CD4-positive, alpha-beta T cell treated with Interleukin-2 at 100 ng/mL for 4 hours (primary cell): ENCODE measurements at places on chromosomes 1 and 21.

- DNase-seq = no peak
Measured at GRCh38 chr1:228392111-228392936, 14.3 kb downstream of the TRIM11 start.

DNA sequence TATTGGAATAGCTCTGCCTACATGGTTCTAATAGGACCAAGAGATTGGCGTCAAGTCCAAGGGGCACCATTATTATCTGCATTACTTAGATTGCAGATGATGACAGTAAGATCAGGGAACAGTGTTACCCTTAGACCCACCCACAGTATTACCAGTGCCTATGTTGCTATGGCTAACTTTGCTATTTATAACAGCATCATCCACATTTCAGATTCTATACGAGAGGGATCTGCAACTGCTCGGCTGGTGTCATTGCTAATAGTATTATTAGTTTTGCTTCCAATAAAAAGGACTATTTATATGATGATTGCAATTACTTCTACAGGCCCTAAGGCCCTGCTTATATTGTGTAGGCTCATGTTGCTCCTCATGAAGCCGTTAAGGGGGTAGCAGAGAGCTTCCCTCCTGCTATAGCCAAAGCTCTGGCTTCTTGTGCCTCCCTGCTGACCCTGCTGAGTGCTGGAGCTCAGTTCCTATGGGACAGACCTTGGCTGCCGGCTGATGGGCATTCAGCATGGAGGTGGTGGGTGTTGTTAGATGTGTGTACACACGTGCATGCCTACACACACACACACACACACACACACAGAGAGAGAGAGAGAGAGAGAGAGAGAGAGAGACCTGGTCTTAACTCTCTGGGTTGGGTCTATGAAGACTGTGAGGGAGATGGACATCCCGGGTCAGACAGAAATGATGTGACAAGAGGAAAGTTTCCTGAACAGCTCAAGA, 1.3 kb downstream of the BCAN start:
- DNase-seq = no peak

- no peak for DNase-seq
Measured at GRCh38 chr1:44970317-44970716, 16.1 kb downstream of the EIF2B3 start.

GRCh38 chr1:179305450-179305849, 11.9 kb downstream of the SOAT1 start:
- no peak for DNase-seq

DNA sequence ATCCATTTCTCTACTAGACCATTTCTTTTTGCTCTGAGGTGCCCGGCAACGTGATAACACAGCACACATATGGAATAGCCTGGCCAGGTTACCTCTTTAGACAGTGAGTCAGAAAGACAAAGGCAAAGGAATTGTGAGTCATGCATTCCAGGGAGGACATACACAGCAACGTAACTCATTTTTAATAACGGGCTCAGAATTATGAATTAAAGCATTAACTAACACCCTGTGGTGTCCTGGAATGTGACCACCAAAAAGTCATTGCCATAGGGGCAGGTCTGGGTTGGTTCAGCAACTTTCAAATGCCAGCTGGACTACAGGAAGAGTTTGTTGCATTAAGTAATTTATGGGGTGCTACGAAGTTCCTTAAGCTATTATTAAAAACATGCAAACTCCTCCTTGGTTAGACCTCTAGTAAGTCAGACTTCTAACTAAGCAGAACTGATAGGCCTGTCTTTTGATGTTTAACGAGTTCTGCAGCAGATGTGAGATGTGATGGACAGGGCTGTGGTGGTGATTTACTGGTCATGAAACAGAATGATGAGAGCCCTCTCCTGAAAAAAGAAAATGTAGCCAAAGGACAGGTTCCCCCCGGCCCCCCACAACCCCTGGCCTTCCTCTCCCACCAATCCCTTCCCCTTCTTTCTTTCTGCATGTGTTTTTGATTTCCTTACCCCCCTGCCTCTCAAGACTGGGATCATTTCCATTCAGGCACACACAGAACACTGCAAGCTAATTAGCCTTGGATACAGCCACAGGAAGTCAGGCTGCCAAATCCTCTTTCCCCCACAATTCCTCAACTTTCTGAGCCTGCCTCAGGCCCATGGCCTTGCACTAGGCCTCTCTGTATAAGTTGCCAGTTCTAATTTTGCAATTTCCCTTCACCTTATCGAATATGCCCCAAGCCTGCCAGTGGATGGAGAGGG, 88.9 kb upstream of the HAO2 start:
- no peak for DNase-seq

DNA sequence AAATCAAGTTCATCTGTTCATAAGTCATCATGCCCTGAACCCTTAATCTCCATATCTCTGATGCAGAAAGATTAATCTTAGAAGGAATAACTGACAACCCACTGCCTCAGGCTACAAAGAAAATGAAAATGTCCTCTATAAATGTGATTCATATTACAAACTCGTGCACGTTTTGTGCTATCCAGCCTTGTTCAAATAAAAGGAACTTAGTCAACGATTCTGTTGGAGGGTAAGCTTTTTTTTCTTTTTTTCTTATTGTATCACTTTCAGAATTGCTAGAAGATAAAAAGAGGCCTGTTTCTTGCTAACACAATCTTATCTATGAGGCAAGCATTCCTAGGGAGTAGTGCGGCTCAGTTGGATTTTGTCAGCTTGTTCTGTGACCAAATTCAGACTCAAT, 228.4 kb downstream of the TM2D1 start:
- DNase-seq = no peak

DNA sequence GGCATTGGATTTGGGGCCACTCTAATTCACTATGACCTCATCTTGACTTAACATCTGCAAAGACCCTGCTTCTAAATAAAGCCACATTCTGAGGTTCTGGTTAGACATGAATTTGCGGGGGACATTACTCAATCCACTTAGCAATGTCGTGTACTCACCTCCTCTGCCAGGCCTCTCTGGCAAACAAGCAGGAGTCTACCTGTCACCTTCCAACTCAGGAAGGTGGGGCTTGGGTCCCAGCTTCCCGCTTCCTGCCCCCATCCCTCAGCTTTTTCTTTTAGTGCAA, 177.8 kb downstream of the PSMG1 start:
- DNase-seq = no peak

GRCh38 chr1:218980881-218981280, 192.8 kb upstream of the LYPLAL1 start:
- DNase-seq = no peak

- DNase-seq = no peak
Measured at GRCh38 chr1:78958711-78959110, 47.8 kb downstream of the ADGRL4 start.

DNA sequence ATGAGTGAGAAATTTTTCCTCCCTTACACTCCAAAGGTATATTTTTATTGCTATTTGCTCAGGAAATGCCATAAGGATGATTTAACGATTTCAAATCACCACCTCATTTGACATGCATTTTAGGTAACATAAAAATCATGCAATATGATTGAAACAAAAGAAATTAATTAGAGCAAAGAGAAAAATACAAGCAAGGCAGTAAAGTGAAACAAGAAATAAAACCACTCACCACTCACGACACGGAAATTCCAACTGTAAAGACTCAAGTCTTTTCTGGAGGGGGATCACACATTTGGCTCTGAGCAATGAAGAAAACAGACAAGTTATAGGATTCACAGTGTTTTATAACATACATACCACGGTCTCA, 86.8 kb upstream of the ARHGAP29 start:
- DNase-seq = no peak

DNA sequence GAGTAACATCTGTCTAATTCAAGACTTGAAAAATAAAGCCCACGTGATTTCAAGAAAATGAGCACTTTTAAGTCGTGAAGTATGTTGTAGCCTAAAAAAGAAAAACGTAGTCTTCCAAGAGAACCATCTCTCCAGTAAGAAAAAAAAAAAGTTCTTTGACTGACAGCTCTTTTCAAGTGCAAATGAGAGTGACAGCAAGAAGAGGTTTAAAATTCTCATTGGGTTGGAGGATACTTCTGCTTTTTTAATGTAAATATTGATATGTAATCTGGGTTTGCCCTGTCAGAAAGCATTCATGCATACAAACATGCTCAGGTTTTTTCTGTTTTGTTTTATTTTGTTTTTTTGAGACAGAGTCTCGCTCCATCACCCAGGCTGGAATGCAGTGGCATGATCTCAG, 32.3 kb upstream of the PRDM2 start:
- no peak for DNase-seq

DNA sequence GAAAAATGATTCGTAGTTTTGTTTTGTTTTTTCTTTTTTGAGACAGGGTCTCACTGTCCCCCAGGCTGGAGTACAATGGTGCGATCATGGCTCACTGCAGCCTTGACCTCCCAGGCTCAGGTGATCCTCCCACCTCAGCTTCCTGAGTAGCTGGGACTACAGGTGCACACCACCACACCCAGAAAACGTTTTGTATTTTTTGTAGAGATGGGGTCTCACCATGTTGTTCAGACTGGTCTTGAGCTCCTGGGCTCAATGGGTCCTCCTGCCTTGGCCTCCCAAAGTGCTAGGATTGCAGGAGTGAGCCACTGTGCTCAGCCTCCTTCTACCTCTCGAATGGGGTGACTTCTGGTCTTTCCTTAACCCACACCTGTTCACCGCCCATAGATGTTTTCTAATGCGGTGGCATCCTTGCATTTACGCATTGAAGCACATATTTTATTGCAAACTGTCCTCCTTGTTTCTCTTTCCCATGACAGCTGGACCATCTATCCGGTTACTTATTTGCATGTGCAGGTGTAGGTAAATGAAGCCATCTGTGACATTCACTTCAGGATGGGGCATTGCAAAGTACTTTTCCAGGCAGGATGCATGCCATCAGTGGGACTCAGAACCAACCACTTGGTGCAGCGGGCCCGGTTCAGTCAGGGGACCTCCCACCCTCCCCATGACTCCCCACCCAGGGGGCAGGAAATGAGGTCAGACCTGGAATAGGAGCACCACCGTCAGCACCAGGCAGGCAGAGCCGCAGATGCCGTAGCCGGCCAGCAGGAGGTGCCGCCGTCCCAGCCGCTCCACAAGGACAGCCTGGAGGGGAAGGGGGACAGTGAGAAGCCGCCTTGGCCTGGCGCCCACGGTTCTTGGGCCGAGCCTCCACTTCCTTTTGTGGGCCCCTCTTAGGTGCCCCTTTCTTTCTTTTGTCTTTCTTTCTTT, 16.5 kb downstream of the SLC2A7 start:
- no peak for DNase-seq

- no peak for DNase-seq
Measured at GRCh38 chr1:41073971-41074370, 52.4 kb upstream of the SLFNL1 start.

DNA sequence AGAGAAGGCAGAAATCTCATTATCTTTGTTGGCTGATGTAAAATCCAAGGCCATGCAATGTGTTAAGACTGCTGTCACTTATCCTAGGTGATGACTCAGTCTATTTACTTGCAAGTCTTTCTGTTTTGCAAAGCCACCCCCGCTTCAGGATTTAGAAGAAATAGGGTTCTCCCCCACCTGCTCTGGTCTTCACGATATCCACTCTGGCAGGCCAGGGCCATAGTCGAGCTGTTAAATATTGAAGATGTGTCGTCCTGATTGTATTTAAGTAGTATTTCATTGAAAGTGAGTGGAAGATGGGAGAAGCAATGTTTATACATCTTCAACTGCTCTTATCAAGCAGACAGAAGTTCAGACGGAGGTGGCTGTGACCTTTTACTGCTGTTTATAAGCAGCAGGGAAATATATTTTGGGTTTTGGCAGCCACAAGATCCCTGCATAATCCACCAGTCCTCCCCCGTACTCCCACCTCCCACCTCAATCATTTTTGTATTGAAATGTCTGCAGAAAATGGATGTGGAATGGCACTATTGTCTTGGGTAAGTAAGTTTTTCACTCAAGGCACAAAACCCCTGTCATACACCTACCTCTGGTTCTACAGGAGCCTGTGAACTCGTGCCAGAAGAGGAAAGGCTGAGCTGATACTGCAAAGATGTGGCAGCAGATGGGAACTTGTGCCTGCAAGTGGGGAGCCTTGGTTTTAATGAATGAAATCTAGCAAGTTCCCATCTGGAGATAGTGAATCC, 117.4 kb downstream of the MRPS6 start:
- DNase-seq = no peak

- DNase-seq = no peak
Measured at GRCh38 chr1:8422510-8423268, 104.8 kb downstream of the SLC45A1 start.

DNA sequence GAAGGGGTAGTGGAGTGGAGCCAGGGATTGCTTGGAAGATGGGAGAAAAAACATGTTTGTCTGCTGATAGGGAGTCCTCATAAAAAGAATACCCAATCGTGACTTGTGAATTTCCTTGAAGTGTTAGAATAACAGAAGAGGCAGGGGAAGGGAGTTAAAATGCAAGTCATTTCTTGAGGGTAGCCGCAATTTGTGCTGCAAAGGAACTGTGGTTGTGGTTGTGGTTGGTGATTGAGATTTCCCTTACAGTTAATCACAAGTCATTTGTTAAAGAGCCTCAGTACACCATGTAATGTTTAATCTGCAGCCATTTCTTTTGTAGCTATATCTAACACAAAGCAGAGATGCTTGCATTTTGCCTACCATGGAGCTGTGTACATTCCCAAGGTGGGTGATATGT, 38.5 kb upstream of the EGLN1 start:
- peak; percentile 69 for DNase-seq

DNA sequence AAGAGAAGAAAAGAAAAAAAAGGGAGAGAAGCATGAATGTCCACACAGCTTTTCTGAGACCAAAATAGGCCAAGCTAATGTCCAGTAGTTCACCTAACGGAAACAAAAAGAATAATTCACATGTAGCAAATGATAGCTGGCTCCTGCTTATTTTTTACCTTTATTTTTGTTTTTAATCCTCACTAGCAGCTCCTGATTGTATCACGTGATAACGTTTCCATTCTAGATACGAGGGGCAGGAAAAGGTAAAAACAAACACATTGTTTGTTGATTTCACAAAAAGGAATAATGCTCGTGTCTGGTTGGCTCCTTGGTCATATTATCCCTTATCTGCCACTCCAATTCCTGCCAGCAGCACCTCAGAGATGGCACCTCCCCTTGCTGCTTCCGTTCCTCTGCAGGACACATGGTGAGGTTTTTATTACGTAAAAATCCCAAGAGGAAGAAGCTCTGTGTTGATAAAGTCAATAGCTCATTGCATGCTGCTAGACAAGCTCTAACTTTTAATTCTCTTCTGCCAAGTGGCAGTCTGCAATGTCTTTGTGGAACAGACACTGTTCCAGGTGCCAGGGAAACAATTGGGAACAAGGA, 201.7 kb downstream of the CRB1 start:
- no peak for DNase-seq
